K562 (cell line): ENCODE measurements at places on chromosomes 3 and 15.

DNA sequence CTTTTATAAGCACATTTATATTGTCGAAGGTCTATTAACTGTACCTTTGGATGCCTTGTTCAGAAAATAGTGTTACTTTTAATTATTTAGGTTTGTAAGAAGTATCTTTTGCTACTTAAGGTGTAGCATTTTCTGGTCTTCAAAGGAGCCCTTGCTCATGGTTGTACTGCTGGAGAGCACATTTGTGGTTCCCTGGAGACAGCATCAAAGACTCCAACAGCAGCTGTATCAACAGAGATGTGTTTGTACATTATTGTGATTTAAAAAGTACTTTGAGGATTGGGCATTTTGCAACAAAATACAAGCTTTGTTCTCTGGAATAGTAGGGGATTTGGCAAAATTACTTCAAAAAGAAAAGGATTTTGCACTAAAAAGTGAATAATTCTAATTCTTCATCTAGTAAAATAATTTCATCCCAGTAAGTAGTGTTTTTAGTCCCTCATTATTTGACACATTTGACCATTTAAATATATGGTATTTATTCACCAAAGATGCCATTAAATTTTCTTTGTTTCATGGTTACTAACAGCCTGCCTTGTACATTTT lies 16.5 kb downstream of the TBC1D23 start:
- peaks cover 20% of the 10 kb centered on the region; the same call in 2 of the 3 replicates for H3K4me1 ChIP-seq
- no peak for DNase-seq
- no peaks in the 10 kb centered on the region for H3K27me3 ChIP-seq
- no peak overlapping the region for H3K27ac ChIP-seq
- no peak overlapping the region for H3K4me3 ChIP-seq
- H3K36me3 ChIP-seq = peaks cover 29% of the 10 kb centered on the region

DNA sequence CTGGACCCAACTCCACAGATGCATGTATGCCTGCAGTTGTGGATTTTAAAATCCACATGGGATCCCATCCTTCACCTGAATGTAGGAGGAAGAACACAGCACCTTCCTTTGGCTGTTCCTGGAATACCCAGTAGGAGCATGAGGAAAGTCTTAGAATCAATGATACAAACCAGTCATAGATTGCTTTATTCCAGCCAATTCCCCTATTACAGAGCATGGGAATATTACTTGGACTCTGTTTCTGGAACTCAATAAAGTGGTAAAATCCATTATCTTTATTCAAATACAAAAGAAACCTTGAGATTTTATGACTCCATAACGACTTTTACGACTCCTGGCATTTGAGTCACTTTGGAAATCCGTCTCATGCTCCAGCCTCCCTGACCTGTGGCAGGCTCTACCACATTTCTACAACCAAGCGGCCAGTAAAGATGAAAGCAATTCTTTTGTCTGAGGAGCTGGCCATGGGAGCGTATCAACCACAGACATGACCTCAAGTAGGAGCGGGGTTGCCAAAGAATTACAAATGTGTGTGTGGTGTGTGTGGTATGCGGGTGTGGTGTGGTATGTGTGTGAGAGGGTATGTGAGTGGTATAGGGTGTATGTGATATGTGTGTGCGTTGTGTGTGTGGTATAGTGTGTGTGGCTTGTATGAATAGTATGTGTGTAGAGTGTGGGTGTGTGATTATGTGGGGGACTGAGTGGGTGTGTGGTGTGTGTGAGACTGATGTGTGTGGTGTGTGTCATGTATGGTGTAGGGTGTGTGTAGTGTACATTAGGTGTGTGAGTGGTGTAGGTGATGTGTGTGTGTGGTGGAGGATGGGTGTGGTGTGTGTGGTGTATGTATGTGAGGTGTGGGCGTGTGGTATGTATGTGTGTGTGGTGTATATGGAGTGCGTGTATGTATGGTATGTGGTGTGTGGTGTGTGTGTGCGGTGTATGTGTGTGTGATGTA lies 40.0 kb downstream of the ARRDC4 start:
- H3K4me1 ChIP-seq = no peaks in the 10 kb centered on the region; the same call in 2 of the 3 replicates
- DNase-seq = no peak
- no peak overlapping the region for H3K4me3 ChIP-seq
- no peak overlapping the region for H3K27ac ChIP-seq
- H3K36me3 ChIP-seq = no peaks in the 10 kb centered on the region

DNA sequence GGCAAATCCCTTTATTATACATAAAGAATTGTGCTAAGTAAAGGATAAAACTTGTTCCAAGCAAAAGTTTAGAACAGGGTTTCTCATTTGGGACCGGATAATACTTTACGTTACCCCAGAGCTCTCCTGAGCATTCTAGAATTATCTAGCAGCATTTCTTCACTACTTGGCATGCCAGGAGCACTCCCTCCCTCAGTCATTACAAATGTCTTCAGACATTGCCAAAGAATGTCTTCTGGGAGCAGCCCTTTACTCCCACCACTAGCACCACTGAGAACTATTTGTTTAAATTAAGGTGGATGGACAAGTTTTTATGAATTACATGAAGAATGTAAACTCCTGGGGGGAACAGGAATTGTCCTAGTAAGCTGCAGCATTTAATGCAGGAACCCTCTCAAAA lies 516.4 kb downstream of the GBE1 start:
- no peaks in the 10 kb centered on the region for H3K27me3 ChIP-seq
- DNase-seq = no peak
- H3K36me3 ChIP-seq = no peaks in the 10 kb centered on the region
- no peak overlapping the region for H3K4me3 ChIP-seq
- H3K27ac ChIP-seq = no peak overlapping the region
- H3K4me1 ChIP-seq = no peaks in the 10 kb centered on the region

- DNase-seq = no peak
- H3K27me3 ChIP-seq = no peaks in the 10 kb centered on the region
- no peaks in the 10 kb centered on the region for H3K36me3 ChIP-seq
- no peaks in the 10 kb centered on the region for H3K4me1 ChIP-seq
- no peak overlapping the region for H3K4me3 ChIP-seq
- no peak overlapping the region for H3K27ac ChIP-seq
These were observed 204.6 kb upstream of the CFAP20DC start for GRCh38 chr3:59254433-59254832.

GRCh38 chr15:60374628-60375081 lies 23.1 kb downstream of the ANXA2 start:
- H3K27me3 ChIP-seq = no peaks in the 10 kb centered on the region
- H3K4me1 ChIP-seq = no peaks in the 10 kb centered on the region; the same call in 2 of the 3 replicates
- peaks cover 82% of the 10 kb centered on the region for H3K36me3 ChIP-seq
- no peak overlapping the region for H3K4me3 ChIP-seq
